NCI-H1930 (cell line): ENCODE measurements at places on chromosomes 3 and 15.

DNA sequence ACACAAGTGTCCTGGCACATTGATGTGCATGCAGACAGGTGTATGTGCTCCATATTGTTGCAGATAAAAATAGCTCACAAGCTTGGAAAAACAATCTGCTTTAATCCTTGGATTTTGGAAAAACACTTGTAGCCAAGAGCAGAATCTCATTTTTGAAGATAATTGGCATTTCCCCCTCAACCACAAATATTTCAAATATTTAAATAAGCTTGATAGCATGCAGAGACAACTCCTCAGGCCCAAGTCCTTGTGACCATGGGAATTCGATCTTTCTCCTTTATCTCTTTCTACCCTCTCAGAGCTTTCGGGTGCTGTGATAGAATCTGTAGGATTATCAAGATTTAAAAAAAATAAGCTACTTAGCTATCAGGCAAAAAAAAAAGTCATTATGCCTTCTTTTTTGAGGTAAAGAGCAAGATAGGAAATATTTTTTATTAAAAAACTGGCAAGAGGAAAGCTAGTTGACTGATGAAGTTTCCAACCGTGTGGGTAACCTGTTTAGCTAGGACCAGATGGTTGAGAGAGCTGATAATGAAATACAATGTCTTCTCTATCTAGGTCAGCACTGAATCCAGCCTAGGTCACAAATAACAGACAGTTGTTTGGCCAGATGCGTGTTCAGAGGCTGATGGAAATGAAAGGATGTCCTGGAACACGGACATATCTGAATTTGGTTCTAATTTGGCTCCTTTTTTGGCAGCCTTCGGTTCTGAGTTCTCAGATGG is 54.9 kb upstream of the SNRK start:
- no peak for DNase-seq

DNA sequence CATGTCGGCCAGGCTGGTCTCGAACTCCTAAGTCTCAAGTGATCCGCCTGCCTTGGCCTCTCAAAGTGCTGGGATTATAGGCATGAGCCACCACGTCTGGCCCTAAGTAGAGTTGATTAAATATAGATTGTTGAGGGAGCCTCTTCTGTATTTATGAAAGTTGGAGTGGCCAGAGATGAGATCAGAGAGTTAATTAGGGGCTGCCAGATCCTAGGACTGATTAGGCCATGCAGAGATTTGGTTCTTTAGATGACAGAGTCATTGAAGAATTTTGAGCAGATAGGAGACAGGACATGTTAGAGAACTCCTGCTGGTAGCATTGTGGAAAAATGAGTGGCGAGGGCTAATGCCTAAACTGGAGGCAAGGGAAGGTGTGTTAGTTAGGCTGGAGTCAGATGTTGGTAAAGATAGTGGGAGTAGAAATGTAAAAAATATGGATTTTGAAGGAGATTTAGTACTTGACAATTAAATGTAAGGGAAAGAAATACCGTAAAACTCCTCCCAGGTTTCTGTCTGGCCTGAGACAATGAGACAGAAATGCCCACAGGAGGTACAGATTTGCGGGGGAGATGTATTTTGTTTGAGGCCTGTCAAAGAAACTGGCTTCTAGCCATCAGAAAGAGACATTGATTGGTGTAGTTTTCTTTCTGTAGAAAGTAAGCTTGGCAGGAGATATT is 23.4 kb downstream of the SACM1L start:
- no peak for DNase-seq

DNA sequence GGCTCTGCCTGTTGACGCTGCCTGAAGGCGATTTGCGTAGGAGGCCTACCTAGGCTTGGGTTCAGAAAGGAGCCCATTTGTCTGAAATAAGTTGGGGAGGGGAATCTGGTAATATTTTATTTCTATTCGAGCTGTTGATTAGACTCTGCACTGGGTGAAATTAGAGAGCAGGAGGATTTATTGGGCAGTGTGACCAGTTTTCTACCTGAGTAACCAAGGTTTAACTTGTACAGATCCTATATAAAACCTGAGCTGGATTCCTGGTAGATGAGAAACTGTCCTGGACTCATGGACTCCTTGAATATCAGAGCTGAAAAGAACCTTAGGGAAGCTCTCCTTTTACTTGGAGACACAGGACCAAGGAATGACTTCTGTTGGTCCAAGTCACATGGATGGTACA is 19.6 kb upstream of the GPR156 start:
- no peak for DNase-seq

DNA sequence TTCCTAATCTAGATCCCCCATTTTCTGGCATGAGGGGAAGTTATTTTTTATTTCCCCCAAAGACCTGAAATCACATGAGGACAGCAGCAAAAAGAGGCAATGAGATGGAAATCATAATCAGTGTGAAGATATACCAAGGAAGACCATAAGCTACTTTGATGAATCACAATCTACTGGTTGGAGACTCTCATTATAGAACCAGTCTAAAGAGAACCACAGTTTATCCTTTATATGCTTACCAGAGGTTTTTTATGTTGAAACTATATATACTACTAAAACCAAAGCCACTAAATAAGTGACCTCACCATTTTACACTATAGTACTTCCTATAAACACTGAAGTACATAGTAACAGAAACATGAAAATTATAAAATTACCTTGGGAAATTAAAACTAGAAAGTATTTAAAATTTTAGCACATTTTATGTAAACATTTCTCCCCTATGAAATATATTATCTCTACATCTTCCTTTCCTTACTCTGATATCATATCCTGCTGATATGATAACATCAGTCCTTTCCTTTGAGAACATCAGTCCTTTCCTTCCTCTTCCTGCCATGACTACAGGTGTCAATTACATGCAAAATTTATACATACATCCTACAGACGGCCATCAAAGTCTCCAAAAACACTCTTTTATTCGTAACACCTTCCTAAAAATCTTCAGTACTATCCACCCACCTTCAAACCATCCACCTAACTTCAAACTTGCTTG is 71.8 kb downstream of the PHC3 start:
- no peak for DNase-seq

DNA sequence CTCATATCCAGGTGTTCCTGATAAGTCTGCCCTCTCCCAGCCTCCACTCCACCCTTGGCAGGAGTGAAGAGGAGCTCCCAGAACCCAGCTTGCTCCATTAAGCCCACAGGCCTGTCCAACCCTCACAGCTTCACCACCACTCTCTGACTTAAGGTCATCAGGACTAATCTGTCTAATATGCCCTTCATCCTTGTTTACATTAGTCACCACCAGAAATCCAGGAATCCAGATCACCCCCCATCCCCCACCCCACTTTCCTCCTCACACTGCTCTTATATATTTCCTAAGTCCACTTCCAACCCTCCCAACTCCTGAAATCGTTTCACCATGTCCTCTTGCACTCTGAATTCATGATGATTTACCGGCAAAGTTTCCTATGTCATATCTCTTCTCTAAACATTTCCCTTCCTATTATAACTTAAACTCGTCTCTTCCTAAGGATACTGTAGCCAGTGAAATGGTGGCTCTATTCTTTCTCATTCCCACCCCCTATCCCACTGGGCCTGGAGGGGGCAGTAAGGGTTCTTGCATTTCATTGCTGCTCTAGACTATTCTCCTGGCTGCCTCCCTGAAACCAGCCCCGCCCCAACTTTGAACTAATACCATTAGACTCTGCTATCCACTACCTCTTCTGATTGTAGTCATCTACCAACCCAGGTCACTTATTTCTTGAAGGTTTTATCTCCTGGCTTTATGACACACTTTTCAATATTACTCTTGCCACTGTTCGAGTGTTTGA is 43.4 kb downstream of the PPP2R3A start:
- DNase-seq = no peak

DNA sequence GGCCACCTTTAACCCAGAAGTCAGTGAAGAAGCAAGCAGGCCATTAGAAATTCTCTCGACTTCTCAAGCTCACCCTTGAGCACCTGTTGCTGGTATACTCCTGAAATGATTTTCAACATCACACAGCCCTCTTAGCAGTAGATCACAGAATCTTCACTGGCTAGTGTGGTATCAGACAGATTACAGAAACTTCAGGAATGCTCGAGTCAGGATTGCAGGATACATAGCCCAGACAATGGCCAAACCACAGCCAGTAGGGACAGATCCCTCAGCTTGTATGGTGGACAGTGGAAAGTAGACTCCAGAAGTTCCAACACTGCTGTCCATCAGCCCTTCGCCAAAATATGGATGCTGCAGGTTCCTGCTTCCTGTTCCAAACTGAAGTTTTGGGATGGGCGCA is 4.5 kb upstream of the KLHL40 start:
- DNase-seq = no peak

DNA sequence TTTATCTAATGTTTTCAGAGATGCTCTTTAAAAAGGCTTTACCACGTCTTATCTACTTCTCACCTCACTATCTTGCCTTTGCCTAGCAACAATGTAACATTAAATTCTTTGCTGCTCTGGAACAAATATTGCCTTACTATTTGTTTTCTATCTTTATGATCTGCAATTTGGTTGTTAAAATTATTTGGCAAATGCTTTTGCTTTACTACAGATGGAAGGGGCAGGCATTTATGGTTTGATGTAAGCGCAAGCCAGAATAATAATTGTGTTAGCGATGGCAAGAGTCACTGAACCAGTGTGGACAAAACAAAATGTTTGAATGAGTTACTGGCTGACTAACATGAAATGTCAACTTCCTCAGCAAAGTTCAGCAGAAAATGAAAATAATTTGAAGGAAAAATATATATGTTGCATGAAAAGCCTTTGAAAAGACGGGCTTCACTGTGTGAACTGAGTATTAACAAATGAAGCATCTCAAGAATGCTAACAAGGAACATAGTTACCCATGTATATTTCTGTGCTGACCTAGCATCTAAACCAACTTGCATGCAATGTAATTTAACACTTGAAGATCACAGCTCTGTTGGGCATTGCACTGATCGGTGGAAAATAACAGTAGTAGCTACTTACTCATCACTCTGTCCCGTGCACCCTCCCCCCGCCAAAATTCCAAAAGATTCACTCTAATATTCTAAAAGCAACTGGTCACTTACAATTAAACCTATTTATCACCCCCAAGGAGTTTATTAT is 454.0 kb upstream of the ARHGEF26 start:
- DNase-seq = no peak

- no peak for DNase-seq
Observed at GRCh38 chr15:41772720-41773331, 1.5 kb upstream of the MAPKBP1 start.

GRCh38 chr3:16130066-16130465 is 44.4 kb upstream of the GALNT15 start:
- DNase-seq = no peak

- no peak for DNase-seq
Observed at GRCh38 chr3:169591983-169592644, 71.4 kb downstream of the MECOM start.

GRCh38 chr15:77475898-77476297 is 55.2 kb downstream of the HMG20A start:
- no peak for DNase-seq

DNA sequence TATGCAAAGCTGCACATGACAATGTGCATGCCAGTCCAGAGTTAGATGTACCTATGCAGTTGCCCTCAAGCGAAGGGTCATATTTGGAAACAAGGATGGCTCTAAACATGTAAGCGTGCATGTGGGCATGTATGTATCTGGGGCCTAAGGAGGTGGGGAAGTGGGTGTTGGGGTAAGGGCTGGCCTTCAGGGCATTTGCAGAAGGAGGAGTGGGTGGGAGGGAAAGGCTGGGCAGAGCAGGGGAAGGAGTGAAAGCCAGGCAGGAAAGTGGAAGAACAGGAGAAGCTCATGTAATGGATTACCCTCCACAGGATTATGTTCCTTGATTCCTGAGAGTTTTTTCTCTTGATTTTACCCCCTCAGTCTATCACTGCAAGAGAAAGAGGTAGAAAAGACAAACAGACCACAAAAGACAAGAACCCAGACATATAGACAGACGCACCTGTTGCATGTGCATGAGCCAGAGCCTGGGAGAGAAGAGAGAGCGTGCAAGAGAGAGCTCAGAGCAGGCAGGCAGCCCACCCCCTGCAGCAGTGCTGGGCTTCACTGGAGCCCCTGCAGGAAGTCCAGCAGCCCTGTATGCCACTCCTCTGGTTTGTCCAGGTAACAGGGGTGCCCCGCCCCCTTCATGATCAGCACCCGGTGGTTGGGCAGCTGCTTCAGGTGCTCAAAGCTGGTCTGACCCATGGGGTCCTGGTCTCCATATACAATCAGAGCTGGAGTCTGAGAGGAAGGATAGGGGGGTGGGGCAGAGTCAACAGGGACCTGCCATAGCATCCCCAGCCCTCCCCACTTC is 1.8 kb upstream of the PCBP4 start:
- no peak for DNase-seq

DNA sequence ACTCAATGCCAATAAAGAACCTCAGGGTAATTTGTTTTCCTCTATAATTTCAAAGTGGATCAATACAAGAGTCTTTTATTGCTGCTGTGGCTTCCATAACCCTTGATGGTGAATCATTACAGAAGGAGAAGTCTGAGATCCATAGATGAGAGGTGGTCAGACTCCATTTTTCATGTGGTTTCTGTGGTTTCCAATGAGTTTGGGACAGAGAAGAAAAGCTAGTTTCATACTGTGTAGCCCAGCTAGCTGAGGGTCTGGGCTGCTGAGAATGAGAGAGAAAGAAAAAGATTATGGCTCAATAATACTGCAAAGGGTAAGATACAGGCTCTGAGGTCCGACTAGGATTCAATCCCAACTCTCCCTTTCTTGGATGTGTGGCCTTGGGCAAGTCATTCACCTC is 180.6 kb upstream of the LRRN1 start:
- DNase-seq = no peak

- no peak for DNase-seq
Observed at GRCh38 chr3:12943124-12944021, 102.0 kb upstream of the RPL32 start.

- no peak for DNase-seq
Observed at GRCh38 chr15:76625267-76625666, 279.9 kb downstream of the SCAPER start.

DNA sequence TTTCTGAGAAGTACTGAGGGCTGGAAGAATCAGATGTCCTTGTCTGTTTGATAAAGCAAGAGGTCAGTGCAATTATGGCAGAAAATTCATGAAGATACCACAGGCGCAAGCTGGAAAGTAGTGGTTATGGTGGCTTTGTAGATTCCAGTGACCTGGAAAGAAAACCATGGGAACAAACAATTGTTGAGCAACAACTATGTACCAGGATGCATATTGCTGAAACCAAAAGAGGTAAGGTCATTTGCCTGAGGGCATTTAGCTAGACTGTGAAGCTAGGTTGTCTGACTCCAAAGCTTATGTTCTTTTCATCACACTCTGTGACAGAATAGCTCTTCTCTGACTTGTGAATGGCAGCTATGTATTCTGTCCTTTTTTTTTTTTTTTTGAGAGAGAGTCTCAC is 74.0 kb downstream of the B3GALNT1 start:
- no peak for DNase-seq

DNA sequence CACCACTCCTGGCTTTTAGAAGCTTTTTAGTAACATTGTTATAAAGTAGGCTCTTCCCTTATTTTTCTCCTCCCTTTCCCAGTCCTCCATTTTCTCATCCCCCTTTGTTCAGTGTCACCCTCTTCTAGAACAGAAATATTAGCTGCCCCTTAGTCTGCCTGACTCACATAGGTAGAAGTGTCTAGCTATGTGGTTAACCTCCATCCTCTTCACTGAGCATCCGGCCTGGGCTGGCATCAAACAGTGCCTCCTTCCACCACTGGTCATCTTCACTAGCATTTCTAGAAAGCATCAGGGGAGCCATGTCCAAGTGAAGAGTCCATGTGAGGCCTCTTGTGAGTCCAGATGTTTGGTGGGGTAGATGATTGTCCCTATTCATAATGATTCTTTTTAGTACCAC is 70.0 kb upstream of the SKOR1 start:
- no peak for DNase-seq

GRCh38 chr3:190116551-190117067 is 4.1 kb downstream of the P3H2 start:
- DNase-seq = no peak
